ENCODE measurements at places on chromosomes 12 and 14. TPM values are rescaled to one million over a fixed set of nuclear protein-coding genes. Genes with fewer than 3 reads are reported as not detected.

- DNase-seq, result no peak
Measured at GRCh38 chr12:57935331-57935730, 6.0 kb upstream of the ATP23 start.

- no peak for DNase-seq
Measured at GRCh38 chr14:77970646-77971045, 170.7 kb downstream of the ADCK1 start.

DNA sequence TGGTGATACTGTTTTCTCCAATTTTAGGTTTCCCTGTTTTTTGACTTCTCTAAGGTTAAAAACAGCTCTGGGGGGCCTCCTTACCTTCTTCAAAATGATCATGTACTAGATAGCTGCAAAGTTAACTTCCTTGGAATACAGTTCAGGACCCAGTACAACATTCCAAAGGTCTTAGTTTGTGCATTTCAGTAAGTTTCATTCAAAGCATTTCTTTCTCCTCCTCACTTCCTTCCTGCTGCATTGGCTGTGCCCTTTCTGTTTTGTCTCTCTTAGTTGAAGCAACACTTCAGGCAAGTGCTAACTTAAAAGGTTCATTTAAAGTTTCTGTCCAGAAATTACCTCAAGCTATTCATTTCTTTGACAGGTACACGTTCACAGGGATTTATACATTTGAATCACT lies 95.7 kb downstream of the SCN8A start:
- DNase-seq, result no peak

DNA sequence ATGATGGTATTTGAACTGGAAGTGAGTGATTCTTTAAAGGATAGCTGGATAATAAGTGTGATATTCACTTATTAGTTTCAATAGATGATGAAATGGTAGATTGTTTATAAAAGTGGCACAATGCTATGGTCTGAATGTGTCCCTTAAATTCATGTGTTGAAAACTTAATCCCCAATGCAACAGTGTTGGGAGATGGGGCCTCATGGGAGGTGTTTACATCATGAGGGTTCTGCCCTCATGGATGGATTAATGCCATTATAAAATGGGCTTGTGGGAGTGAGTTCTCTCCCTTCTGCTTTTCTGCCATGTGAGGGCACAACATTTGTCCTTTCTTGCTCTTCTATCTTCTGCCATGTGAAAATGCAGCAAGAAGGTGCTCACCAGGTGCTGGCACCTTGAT lies 134.0 kb downstream of the SLC38A1 start:
- DNase-seq, result no peak

- DNase-seq, result no peak
Measured at GRCh38 chr12:115451151-115451779, 767.3 kb upstream of the TBX3 start.

GRCh38 chr14:99609245-99610170 lies 5.5 kb upstream of the CCDC85C start:
- DNase-seq, result no peak

GRCh38 chr14:90513161-90514014 lies 116.6 kb downstream of the CALM1 start:
- DNase-seq, result peak; percentile 73

- DNase-seq, result no peak
Measured at GRCh38 chr12:6641131-6641530, 5.4 kb upstream of the LPAR5 start.

RNU4-1 gene
- total RNA-seq, result 1,538 TPM
